ENCODE measurements at places on chromosomes 5 and 9.

DNA sequence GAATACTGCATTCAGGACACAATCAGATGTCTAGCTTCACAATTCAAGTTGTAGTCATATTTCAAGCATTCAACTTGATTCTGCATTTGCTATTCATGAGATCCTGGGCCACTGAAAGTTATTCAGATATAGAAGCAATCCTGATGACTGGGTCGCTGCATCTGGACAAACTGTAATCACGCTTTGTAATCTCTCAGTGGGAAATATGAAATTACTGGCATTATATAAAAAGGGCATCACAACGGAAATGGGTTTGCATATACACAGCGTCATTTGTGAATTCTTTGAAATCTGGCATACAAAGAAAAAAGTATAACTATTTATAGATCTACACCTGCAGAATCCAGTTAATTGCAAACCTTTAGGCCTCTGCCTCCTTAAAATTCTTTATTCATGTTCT lies 102.2 kb downstream of the PARP8 start:
- no peak for DNase-seq

GRCh38 chr5:58266402-58266801 lies 193.5 kb downstream of the PLK2 start:
- DNase-seq, result no peak

DNA sequence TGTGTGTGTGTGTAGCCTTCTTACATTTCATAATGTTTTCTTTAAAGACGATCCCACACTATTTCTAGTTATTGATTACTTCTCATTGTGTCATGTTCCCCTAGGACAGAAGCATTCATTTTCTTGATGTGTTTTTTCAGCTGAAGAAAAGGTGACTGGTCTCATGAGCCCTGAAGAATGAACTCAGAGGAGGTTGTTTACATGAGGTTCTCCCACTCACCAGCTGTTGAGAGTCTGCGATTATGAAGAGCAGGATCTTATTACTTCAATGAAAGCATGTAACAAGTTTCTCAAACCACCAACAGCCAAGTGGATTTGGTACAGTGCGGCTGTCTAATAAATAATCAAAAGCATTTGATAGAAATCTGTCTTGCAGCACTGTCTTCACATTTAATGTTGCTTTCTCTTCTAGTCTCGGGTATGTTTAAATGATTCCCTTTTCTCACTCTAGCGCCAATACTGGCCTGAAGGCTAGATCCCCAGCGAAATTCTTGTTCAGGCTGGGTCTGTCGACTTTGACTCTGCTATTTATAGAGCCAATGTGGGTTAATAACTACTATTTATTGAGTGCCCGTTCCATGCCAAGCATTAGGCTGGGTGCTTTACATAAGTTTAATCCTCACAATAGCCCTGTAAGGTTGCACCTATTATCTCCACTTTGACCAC lies 9.6 kb upstream of the FSD1L start:
- DNase-seq, result no peak

- no peak for DNase-seq
These were observed 20.2 kb upstream of the SPARC start for GRCh38 chr5:151706906-151707305.

- DNase-seq, result no peak
These were observed 141.5 kb downstream of the GABRG2 start for GRCh38 chr5:162209005-162209605.

GRCh38 chr5:73719632-73720031 lies 93.6 kb downstream of the ARHGEF28 start:
- DNase-seq, result no peak

Data from mesenteric fat pad (tissue), 1 donor.